Dermis microvascular lymphatic vessel endothelial cell (primary cell): ENCODE measurements at places on chromosomes 16 and 17. TPM values are rescaled to one million over a fixed set of nuclear protein-coding genes. Genes with fewer than 3 reads are reported as not detected.

HOXB8 gene
- 0.64 and 0.76 TPM in 2 replicates for total RNA-seq

EIF4A3 gene
- 88.3 and 110 TPM in 2 replicates for total RNA-seq

IRX6 gene
- total RNA-seq: not detected in 2 replicates

ADORA2B gene
- 6.4 and 7.5 TPM in 2 replicates for total RNA-seq

IGF2BP1 gene
- total RNA-seq: under 0.01 TPM in 2 replicates

GPR142 gene
- 0.13 TPM in 1 of 2 replicates, not detected in the other for total RNA-seq

EXOSC6 gene
- 28.2 and 40.0 TPM in 2 replicates for total RNA-seq

KRTAP4-9 gene
- not detected in 2 replicates for total RNA-seq

SCARF1 gene
- total RNA-seq: 80.7 and 99.4 TPM in 2 replicates

GP1BA gene
- not detected in 2 replicates for total RNA-seq

MEIOB gene
- total RNA-seq: not detected in 2 replicates

PLLP gene
- total RNA-seq: 4.2 and 11.9 TPM in 2 replicates

SAMD14 gene
- total RNA-seq: 2.8 and 6.8 TPM in 2 replicates

TLE7 gene
- total RNA-seq: not detected in 2 replicates

NPIPA2 gene
- total RNA-seq: 0.26 TPM in 1 of 2 replicates, not detected in the other

UMOD gene
- not detected in 2 replicates for total RNA-seq

ALOX12B gene
- not detected in 2 replicates for total RNA-seq

CCDC78 gene
- 0.26 and 0.76 TPM in 2 replicates for total RNA-seq
